Stimulated activated CD4-positive, alpha-beta T cell treated with anti-CD3 and anti-CD28 coated beads, Interleukin-15, amount 100 ng/mL, for 48 hours (primary cell): ENCODE measurements at places on chromosomes 16 and 17.

- DNase-seq = no peak
Observed at GRCh38 chr16:14490235-14490634, 139.8 kb downstream of the PARN start.

GRCh38 chr16:7964167-7964566 is 626.1 kb downstream of the TMEM114 start:
- DNase-seq = no peak

- DNase-seq = no peak
Observed at GRCh38 chr16:86345516-86345915, 164.8 kb upstream of the FOXF1 start.

DNA sequence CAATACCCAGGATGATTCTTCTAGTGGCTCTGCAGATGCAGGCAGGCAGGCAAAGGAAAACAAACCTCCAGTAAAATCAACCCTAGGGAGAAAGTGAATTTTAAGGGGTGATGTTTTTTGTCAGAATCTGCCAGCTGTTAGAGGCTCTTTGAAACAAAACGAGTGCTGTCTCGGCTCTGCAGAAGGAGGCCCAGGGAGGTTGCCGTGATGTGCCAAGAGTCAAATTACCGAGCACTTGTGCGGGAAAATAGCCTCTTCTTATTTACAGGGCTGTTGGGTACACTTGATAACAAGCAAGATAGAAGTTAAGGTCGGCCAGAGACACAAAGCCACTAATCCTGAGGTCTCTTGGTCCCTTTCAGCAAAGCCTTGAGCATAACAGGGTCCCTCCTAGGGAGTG is 68.9 kb upstream of the EEF2KMT start:
- DNase-seq = no peak

DNA sequence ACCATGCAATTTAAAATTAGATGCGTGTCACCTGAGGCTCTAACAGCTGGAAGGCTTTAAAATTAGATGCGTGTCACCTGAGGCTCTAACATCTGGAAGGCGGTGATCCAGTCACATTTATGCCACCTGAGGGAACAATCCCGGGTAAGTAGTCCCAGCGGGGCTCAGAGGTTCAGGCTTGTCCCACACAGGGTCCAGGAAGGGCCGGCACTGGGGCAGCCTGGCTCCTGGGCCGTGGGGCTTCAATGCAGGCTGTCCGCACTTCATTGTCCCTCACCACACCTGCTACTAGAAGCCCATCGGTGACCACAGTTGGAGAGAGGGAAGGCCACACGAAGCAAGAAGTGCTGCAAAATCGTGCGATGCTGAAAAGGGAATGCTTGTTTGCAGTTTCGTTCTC is 15.4 kb upstream of the ADCY9 start:
- no peak for DNase-seq

- DNase-seq = no peak
Observed at GRCh38 chr16:73233846-73234424, 186.0 kb upstream of the ZFHX3 start.

DNA sequence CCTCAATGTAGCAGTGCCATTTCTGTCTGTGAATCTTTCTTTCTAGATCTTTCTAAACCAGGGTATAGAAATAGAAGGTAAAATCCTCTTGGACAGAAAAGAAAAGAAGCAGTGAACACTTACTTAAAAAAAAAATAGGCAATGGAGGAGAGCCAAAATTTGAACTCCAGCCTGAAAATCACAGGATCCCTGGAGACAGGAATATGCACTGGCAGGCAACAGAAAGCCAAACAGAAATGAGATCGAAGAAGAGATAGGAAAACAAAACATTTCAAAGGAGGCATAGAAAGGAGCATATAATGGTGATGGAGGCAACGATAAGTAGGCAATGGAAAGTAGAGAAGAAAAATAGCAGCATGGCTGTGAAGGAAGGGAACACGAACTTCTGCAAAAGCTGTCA is 253.7 kb upstream of the HSBP1 start:
- no peak for DNase-seq

DNA sequence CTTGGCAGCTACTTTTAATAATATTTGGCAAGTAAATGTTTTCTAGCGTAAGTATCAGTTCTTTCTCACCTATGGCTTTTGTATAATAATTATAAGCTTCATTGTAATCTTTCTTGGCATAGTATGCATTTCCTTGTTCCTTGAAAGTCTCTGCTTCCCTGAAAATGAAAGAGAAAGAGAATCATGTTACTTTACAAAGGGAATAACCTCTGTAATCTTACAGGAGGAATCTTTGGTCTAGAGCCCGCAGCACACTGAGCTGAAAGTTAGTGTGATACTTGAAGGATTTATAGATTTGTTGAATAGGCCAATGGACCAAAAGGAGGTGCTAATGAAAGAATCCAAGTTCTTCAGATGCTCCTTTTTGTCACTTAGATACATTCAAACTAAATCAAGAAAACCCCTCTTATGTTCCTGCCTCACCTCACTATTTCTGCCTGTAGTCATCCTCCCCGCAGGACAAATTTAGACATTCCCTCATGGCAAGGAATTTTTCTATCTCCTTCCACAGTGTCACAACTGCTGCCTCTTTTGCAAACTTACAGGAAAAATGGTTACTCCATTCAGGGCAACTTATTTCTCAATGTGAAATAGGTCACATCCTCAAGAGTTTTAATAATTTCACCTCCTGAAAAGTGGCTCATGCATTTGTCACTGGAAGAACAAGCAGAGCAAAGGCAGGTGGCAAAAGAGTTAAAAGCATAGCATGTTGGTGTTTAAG is 16.7 kb downstream of the DNAJC7 start:
- no peak for DNase-seq

DNA sequence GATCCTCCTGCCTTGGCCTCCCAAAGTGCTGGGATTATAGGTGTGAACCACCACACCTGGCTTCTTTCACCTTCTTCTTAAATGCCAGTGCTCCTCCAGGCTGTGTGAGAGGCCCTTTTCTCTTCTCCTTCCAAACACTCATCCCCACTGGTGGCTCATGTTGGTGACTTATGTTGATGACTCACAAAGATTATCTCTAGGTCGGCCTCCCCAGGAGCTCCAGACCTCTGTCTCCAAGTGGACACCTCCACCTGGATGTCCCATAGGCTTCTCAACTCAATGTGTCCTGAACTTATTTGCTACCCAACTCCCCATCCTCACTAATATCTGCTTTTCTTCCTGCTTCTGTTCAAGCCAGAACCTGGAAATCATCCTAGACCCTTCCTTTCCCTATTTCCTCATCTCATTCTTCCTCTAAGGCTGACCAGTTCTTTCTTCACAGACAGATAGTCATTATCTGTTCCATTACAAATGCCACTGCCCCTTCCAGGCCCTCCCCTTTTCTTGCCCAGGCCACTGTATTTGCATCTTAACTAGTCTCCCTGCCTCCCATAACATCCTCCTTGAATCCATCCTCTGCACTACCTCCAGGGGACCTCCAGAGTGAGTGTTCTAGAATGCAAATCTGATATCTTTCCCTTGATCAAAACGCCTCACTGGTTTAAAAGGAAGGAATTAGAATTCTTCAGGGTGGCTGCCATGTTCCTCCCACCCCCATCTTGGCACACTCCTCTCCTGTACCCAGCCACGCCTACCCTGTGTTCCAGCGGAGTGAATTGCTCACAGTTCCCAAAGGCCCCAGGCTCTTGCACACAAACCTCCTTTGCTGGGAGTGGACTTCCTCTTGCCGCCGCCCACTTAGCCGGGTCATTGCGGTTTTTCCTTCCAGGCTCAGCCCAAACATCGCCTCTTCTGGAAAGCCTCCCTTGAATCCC is 34.8 kb upstream of the FBXO47 start:
- DNase-seq = no peak

DNA sequence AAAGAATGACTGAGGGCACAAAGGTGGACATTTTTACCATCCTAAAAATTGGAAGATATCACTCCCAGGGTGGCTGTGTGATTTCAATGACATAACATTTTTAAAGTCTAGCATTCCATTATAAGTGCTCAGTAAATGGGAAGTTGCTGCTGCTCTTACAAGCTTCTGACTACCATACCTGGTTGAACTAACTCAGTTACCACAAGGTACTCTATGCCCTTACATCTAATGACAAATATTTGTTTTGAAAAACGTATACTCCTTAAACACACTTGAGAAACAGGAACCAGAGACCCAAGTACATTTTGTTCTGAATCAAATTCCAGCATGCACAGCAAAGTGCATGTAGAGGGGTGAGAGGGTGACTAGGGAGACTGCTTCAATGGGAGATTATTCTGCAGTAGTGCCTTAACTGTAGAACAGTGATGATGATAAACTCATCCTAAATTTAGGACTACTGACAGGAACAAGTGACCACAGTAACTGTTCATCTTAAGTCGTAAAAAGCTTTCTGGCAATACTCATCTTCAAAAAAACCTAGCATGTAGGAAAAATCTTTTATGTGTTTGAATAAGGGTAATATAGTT is 83.5 kb downstream of the KANSL1 start:
- no peak for DNase-seq

DNA sequence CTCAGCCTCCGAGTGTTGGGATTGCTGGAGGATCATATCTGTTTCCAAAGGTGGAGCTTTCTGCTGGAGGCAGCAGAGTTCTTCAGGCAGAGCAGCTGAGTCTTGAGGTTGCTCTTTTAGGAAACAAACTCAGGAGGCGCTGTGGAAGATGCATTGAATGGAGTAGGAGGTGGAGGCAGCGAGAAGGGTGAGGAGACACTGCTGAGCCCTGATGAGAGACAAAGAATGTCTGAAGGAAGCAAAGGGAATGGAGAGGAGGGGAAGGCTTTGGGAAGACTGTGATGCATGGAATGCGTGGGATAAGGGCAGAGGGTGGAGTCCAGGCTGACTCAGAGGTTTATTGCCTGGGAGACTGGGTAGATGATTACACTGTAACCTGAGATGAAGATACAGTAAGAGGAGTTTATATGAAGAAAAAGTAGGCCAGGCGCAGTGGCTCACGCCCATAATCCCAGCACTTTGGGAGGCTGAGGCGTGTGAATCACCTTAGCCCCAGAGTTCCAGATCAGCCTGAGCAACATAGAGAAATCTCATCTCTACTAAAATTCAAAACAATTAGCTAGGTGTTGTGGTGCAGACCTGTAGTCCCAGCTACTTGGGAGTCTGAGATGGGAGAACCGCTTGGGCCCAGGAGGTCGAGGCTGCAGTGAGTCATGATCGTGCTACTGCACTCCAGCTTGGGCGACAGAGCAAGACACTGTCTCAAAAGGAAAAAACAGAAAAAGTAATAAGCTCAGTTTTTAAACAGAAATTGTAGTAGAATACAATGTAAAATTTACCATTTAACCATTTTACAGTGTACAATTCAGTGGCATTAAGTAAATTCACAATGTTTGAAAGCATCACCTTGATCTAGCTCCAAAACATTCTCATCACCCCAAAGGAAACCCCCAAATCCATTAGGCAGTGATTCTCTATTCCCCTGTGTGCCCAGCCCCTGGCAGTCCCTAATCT is 17.8 kb upstream of the TMEM219 start:
- DNase-seq = no peak

DNA sequence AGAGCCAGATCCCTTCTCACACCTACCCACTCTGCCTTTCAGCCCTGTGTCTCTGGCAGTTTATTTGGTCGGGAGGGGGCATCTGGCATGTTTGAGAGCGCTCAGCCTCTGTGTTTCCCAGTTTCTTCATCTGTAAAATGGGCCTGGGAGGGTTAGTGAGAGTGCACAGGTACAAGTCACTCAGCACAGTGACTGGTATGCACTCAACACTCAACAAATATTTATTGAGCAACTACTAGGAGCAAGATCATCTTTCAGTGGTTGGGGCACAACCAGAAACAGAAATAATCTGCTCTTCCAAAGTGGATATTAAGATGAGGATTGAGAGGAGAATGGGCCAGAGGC is 13.7 kb upstream of the SRCIN1 start:
- no peak for DNase-seq

- no peak for DNase-seq
Observed at GRCh38 chr17:45791935-45792334, 7.8 kb downstream of the CRHR1 start.

DNA sequence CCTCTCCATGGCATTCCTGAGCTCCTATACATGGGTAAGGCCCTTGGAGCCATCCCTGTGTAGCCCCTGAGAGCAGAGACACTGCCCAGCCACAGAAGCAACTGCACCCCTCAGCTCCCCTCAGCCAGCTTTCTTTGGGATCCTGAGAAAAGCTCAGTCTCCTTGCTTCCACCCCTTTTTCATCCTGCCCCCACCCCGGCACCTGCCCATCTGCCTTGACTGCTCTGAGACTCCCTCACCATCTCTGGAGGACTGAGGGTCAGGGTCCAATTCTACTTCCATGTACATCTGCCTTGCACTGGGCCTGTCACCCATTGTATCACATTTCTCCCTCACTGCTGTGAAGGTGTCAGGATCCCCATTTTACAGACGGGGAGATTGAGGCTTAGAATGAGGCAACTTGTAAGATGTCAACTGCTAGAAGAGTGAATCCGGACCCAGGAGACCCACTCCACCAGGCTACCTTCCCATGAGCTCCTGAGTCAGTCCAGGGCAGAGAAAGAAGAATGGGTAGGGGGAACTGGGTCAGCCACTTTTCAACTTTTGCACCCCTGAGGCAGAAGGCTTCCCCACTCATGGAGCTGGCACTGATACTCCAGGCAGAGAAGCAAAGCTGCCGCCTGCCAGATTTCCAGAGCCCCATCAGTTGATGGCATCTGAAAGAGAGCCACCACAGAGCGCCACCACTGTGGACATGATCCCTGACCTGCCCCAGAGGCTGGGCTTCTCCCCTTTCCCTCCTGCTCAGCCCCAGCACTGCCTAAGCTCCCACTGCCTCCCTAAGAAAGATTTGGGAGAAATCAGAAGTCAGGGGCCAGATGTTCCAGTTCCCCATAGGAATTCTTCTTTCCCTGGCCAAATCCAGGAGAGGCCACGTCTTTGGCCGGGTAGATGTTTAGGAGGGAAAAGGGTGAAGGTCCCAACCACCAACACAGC is 135.4 kb downstream of the TMEM132E start:
- no peak for DNase-seq

- DNase-seq = no peak
Observed at GRCh38 chr16:77206533-77206932, 7.3 kb downstream of the SYCE1L start.

DNA sequence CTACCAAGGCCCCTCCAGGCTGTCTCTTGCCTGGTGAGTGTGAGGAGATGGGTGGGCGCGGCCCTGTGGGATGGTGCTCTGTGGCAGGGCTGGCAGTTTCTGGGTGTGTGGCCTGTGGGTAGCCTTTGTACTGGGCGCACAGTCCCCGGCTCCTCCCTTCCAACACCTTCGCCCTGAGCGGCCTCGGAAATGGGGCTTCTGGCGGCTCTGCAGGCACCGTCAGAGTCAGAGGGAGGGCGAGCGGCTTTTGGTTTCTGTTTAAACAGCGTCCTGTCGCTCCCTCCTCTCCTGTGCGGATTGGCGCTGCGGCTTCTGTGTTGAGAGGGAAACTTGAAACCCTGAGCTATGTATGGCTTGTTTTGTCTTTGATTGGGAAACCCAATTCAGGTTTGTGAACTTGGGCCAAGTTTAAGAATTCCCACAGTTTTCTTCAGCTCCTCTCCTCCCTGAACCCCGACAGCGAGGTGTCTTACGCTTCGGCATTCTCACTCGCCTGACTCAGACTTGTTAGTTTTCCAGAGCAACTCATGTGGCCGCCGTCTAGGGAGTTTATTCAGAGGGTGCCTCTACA is 8.3 kb upstream of the ZNF750 start:
- no peak for DNase-seq

- peak; percentile 76 for DNase-seq
Observed at GRCh38 chr17:47840742-47841487, at the start of gene SCRN2. Gene SCRN2 (minus strand): TSS chr17:47841273. CDS start chr17:47840843, 430 bp downstream.
